ENCODE measurements at places on chromosomes 5 and 9.

GRCh38 chr5:14928661-14929060 is 57.1 kb upstream of the ANKH start:
- no peak for DNase-seq

- DNase-seq = no peak
Measured at GRCh38 chr5:56313596-56313995, 80.5 kb upstream of the ANKRD55 start.

DNA sequence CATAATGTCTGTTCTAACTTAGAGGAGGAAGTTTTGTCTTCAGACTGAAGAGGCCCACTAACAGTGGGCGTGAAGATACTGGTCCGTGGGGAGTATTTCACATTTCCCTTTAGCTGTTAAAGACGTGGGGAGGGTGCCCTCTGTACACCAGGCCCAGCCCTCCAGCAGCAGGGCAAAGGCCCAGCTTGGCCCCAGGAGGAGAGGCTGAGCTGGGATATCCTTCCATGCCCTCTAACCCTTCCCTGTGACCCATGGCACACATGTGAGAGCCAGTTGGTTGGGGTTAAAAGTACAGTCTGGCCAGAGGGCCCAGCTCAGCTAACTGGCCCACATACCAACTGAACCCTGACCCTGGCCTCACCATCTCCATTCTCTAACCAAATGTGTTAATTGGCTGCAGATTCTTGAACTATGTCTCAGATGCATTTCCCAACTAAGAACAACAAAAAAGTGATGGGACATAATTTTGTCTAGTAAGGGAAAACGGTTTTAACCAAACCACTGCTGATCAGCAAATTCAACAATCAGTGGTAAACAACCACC is 74.4 kb downstream of the LHFPL2 start:
- no peak for DNase-seq

GRCh38 chr5:64690417-64691151 is at the start of gene SHISAL2B:
Gene SHISAL2B (plus strand): TSS chr5:64690503. CDS start chr5:64690624, 121 bp downstream.
- no peak for DNase-seq

GRCh38 chr5:115636008-115636407 is 10.2 kb upstream of the TMED7 start:
- no peak for DNase-seq

DNA sequence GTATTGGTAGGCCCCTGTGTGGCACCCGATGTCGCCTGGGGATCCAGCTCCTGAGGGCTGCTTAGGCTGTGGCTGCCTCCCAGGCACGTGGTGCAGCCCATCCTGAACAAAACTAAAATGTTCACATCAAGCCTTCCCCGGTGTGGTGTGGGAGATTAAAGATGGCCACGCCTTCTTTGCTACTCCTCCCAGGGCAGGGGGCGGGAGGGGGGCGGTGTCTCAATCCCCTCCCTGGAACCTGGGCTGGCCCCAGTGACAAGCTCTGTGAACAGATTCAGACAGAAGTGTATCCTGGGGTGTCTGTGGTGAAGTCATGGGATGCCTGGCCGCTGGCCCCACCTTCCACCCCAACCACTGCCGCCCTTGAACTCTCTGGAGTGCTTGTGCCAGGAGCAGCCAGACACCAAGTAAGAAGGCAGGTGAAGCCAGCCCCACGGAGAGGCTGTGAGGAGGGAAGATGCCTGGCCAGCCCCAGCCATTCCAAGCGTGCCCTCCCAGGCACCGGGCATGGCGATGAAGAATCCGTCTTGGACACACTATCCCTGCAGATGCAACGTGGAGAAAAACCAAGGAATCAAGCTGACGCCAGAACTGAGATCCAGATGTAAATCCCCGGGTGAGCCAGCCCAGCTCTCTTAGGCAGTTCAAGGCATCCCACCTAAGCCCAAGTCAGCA is 75.8 kb downstream of the AK8 start:
- DNase-seq = no peak

- DNase-seq = no peak
Measured at GRCh38 chr5:127392762-127393161, 102.2 kb downstream of the MEGF10 start.

- DNase-seq = no peak
Measured at GRCh38 chr5:55278778-55279177, 28.7 kb downstream of the DHX29 start.

DNA sequence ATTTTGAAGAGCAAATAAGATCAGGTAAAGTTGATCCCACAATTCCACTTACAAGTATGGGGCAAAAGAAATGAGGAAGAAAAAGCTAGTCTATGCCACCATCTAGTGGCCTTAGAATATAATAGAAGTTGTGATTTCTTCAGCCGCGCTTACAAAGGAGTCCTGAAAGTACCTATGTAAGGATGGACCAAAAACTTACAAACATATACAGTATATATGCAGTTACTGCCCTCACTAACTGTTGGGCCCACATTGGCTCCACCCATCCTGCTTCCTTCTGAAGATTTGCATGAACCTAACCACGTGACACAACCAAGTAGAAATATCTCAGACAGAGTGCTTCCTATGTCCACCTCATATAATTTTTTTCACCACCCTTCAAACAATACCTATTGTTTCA is 11.7 kb upstream of the OR13D1 start:
- DNase-seq = no peak

DNA sequence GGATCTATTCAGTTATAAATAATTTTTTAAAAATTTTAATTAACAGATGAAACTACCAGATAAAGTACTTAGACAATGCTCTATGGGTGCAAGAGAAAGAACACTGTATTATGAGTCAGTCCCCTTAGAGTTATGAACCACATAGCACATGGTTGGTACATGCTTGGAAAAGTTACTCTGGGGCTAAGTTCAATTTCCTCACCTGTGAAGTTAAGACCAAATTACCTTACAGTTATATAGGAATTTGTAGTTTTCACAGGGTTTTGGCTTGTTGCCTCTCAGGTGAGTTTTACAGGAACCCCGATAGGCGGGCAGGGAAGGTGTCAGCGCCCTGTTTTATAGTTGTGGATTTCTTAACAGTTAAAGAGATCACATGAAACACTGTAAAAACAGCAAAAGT is 1.2 kb downstream of the PANK3 start:
- DNase-seq = no peak

- DNase-seq = no peak
Measured at GRCh38 chr5:22249209-22249729, 603.9 kb downstream of the CDH12 start.

GRCh38 chr5:82858151-82859025 is 218.8 kb downstream of the TMEM167A start:
- DNase-seq = no peak

GRCh38 chr9:110025551-110026170 is 182.3 kb downstream of the C9orf152 start:
- DNase-seq = no peak

GRCh38 chr9:69980041-69980440 is 63.6 kb upstream of the MAMDC2 start:
- DNase-seq = no peak

- no peak for DNase-seq
Measured at GRCh38 chr5:44952376-44952775, 143.6 kb downstream of the MRPS30 start.

DNA sequence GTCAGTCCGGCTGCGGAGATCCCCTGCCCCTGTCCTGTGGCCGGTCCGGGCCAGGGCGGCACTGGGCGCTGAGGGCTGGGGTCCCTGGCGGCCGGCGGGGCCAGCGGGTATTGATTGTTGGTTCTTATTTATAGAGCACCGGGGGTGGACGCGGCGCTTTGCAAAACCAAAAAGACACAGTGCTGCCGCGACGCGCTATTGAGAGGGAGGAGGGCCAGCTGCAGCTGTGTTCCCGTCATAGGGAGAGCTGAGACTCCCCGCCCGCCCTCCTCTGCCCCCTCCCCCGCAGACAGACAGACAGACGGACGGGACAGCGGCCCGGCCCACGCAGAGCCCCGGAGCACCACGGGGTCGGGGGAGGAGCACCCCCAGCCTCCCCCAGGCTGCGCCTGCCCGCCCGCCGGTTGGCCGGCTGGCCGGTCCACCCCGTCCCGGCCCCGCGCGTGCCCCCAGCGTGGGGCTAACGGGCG is 2.5 kb downstream of the LRRC26 start:
- no peak for DNase-seq

DNA sequence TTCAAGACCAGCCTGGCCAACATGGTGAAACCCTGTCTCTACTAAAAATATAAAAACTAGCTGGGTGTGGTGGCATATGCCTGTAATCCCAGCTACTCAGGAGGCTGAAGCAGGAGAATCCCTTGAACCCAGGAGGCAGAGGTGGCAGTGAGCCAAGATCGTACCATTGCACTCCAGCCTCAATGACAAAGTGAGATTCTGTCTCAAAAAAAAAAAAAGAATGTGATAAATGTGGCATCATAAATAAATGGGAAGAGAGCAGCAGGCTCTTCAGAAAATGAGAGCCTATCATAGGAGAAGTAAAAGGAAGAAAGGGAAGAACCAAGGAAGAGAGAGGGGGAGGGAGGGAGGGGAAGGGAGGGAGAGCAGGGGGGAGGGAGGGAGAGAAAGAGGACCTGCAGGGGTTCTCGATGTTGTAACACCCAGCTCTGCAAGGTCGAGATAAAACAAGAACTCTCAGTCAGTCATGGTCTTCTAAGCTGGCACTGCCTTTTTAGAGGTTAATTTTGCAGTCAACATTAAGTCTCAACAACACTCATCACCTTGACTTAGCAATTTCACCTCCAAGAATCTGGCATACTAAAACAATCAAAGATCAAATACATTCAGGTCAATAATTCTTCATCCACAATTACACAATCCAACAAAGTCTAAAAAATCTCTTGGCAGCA is 68.7 kb upstream of the SIMC1 start:
- no peak for DNase-seq

DNA sequence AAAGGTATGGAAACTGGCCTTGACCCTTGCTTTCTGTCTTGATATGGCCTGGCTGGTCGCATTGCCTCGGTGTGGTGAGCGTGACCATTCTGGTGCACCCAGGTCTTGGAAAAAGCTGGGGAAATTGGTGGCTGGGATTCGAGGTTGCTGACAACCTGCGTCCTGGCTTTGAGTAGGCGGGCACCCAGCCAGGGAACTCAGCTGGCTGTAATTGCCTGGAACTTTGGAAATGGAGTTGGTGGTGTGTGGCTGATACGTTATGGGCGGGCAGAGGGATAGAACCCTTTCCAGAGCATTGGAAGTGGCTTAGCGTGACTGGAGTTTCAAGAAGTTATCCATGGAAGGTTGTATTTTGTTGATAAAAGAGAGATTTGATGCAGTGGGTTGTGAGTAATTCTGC is 35.2 kb downstream of the KCNMB1 start:
- DNase-seq = no peak

- no peak for DNase-seq
Measured at GRCh38 chr9:727767-728166, 113.7 kb upstream of the DMRT1 start.

- DNase-seq = no peak
Measured at GRCh38 chr9:69130456-69131441, 43.3 kb upstream of the TJP2 start.

GRCh38 chr5:17364987-17365810 is 132.8 kb upstream of the TAF11L2 start:
- no peak for DNase-seq

GRCh38 chr9:121399126-121399882 is 29.3 kb upstream of the STOM start:
- DNase-seq = no peak

GRCh38 chr5:66840511-66841013 is 244.4 kb downstream of the MAST4 start:
- DNase-seq = peak; percentile 66

- DNase-seq = no peak
Measured at GRCh38 chr9:21856301-21857094, 54.1 kb downstream of the MTAP start.

GRCh38 chr9:120324996-120325642 is 254.8 kb downstream of the CDK5RAP2 start:
- DNase-seq = no peak

DNA sequence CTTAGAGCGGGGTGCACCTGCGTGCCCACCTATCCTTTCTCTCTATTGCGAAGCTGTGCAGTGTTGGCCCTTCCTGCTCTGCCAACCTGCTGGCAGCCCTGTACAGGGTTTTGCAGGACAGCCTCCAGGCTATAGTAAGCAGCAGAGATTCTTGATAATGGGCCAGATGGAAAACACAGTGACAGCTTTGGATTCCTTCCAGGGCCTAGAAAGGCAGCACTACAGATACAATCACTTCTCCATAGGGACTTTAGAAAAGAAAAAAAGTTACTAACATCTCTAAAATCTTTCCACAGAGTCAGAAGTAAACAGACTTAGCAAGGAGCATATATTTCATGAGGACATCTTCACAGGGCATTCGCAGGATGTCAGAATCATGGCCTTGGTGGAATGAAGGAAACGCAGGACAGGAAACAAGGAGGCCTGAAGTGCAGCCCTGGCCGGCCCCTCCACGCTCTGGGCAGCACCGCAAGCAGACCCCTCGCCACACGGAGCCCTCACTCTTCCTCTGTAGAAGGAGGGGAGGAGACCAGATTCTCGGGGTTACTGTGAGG is 172.1 kb upstream of the GAS1 start:
- DNase-seq = no peak

- DNase-seq = no peak
Measured at GRCh38 chr9:103287361-103287760, 292.2 kb downstream of the CYLC2 start.

GRCh38 chr5:131491749-131492148 is 143.3 kb downstream of the RAPGEF6 start:
- no peak for DNase-seq

GRCh38 chr5:94388773-94389514 is 229.5 kb downstream of the KIAA0825 start:
- DNase-seq = no peak

DNA sequence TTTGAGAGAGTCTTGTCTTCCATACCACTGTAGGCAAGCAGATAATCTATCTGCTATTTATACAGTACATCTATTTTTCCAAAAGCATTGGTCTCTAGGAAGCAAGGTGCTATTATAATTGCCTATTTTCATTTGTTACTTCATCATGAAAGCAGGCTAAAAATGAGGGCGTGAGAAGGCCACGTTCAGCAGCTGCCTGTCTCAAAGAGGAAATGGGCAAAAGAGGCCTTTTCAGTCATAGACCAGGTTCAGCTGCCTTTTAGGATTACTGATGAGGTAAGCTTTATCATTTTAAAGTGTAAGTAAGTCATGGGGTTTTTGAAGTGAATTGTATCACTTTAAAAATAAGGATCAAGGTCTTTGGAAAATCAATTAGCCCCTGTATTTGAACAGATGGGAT is 1091.1 kb upstream of the DMAC1 start:
- DNase-seq = no peak

- no peak for DNase-seq
Measured at GRCh38 chr5:652773-653350, 40.3 kb downstream of the TPPP start.

GRCh38 chr5:72366324-72366976 is 46.3 kb downstream of the PTCD2 start:
- no peak for DNase-seq

DNA sequence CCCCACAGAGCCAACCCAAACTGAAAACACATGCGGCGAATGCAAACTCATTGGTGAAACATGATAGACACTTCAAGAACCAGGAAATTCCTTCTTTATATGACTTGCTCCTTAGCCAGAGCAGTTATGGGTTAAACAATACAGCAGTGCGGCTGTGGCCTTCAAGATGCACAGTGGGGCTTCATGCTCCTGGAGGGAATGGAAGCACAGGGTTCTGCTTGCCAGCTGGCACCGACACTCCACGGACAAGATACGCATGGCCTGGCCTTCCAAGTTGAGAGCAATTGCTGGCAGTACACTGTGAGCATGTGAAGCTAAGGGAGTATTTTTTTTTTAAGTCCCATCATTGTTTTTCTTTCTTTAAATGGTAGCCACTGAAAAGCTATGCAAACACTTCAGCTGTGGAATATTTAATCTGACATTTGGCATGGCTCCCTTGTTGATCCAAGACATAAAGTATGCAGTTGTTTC is 451.6 kb upstream of the CD180 start:
- DNase-seq = no peak

Measured in stimulated activated CD4-positive, alpha-beta T cell treated with anti-CD3 and anti-CD28 coated beads, Interleukin-1b, Interleukin-23, amount 100 ng/mL, for 48 hours (primary cell).